ENCODE measurements at places on chromosomes 12 and 14. TPM values are rescaled to one million over a fixed set of nuclear protein-coding genes. Genes with fewer than 3 reads are reported as not detected.
A peak's percentile ranks its signal among the peaks of the same experiment; 100 is the strongest.

TRIM9 gene
- 1.1 TPM for polyA plus RNA-seq

ADAM21 gene
- 0.96 TPM for polyA plus RNA-seq

CACNA2D4 gene
- polyA plus RNA-seq: 1.3 TPM

AQP2 gene
- 0.17 TPM for polyA plus RNA-seq

RD3L gene
- polyA plus RNA-seq: 0.25 TPM

GPRC5A gene
- 13.9 TPM for polyA plus RNA-seq

DNA sequence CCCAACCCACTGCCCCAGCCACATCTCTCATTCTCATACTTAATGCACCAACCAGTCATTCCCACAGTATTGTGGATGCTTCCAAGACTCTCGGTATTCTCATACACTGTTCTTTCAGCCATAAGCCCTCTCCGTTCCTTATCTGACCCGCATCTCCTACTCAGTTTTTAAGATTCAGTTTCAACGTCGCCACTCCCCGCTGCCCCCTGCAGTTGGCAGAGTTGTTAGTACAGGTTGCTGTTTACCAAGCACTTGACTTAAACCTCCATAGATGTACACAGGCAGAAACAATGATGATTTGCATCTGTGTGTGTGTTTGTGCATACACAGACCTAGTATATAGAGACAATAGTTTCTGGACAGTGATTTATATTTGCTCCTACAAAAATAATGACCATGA, 40.2 kb downstream of the PAH start:
- DNase-seq: no peak

DNA sequence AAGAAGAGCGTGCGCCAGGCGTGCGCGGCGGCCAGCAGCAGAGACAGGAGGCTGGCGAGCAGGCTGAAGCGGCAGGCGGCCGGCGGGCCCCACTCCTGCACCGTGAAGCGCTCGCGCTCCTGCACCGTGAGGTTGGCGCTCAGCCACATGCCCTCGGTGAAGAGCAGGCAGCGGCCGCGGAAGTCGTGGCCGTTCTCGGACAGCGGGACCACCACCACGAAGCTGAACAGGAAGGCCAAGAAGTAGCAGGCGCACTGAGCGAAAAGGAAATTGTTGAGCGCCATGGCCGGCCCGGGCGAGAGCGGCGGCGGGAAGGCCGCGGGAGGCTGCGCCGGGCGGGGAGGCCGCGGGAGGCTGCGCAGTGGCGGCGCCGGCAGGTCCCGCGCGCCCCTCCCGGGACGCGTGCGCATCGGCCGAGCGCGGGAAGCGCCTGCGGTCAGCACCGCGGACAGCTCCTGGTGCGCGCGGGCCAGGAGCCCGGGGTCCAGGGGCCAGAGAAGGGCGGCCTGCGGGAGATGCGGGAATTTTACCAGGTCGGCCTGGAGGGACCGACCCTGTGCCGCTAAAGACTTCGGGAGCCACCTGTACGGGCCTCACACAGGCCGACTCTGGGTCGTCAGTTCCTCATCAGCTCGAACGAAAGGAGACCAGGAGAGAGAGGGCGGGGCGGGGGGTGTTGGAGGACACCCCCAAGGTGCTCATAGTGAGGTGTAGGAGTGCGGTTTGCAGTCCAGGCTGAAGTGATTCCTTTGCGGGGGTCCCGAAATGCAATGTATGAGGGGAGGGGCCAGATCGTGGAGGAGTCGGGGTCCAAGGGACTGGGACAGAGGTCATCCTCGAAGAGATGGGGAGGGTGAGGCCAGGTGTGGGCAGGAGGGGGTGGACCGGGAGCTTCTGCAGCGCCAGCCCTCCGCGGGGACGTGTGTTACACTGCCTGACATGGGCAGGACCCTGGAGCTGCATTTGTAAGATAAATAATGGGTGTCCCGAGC, at the start of gene TMEM179:
Gene TMEM179, minus strand, starts transcription at position 315 of the 992 bp plus-strand sequence. Its CDS starts 31 bp downstream, at position 284.
- peak; percentile 67 for DNase-seq

GRCh38 chr12:66725031-66725430, 46.2 kb upstream of the GRIP1 start:
- DNase-seq: no peak

DNA sequence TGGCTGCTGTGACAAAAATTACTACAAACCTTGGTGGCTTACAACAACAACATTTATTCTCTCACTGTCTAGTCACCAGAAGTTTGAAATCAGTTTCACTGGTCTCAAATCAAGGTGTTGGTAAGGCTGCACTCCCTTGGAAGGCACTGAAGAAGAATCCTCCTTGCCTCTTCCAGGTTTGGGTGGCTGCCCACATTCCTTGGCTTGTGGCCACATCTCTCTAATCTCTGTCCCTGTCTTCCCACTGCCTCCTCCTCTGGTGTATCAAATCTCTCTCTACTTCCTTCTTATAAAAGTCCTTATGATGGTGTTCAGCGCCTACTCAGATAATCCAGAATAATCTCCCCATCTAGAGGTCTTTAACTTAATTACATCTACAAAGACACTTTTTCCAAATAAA, 31.0 kb downstream of the PLCZ1 start:
- no peak for DNase-seq

DNA sequence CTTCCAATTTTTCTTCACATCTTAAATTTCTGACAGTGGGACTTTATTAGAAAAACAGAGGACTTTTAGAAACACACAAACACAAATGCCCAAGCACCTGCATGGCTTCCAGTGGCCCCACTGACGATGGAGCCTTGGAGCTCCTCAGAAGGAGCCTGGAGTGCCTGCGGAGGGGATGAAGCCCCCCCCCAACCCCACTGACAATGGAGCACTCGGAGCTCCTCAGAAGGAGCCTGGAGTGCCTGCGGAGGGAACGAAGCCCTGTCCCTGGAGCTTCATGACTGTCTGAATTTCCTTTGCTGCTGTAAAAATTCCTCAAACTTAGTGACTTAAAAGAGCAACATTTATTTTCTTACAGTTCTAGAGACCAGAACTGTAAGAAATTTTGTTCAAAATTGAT, 80.1 kb upstream of the VRK1 start:
- no peak for DNase-seq

DNA sequence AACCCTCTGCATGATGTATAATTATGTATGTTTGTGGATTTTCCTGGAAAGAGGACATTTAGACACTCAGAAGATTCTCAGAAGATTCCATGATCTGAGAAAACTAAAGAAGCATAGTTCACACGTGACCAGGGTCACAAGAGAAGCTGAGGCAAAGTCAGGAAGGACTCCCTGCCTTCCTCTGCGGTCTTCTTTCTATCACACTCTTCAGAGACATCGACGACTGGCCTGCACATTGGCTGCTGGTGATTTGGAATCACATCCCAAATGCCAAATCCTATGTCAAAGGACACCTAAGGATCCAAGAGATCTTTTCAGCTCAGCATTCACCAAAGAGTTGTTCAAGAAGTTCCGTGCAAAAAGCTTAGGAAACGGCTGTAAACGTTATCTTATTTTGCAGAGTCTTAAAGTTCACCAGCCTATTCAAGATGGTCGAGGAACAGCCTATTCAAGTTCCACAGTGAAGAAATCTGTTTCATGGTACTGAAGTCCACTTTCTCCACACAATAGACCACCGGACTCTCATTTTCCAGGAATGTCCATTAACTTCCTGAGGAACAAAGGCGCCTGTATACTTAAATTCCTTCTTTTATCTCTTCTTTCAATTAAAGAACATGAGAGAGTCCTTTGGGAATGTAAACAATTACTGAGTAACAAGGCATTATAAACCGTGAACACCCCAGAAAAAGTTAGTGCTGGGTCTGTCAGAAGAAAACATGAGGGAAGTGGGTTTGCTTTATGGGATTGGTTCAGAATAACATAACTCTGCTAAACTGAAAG, 42.1 kb downstream of the IGF1 start:
- no peak for DNase-seq

DNA sequence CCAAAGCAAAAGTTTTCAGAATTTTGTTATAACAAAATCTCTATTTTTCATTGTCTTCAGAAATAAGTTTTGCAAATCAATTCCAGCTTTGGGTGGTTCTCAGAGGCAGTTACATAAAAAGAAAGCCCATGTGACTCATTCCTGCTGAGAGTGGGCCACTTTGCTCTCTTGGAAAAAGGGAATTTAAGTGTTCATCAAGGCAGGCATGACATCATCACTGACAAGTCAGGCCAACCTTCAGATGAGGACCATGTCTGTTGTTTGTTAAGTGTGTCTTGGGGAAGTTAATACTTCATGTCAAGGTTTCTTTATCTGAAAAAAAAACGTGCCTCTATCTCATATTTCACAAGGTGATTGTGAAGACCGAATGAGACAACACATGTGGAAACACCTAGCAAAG, 519.8 kb upstream of the TMPO start:
- DNase-seq: no peak

DNA sequence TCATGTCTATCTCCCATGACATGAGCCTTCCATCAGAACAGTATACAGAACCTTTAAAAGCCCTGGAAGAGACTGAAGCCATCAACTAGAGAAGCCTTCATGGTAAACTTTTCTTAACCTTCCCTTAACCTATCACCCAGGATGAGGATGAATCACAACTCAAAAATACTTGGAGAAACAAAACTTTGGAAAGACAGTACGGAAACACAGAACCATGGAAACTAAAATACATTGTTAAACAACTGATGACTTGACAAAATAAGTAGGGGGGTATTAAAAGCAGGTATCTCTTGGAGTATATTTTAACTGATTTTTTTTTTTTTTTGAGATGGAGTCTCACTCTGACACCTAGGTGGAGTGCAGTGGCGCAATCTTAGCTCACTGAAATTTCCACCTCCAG, 8.7 kb downstream of the TM7SF3 start:
- no peak for DNase-seq

DNA sequence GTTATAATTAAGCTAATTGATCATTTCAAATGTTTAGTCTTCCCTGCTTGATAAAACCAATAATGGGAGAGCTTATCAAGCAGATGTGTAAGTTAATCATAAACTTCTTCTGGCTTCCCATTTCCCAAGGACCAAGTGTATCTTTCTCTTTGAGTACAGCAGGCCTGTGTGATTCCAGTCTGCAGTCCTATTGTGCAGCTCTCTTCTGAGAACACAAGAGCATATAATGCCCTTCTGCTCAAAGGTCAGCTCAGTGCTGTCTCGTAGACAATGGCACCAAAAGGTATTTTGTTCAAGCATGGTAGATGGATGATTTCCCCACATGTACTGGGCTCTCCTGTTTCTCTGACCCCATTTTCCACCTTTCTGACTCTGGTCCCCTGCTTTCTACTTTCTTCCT, 101.8 kb upstream of the DYRK2 start:
- DNase-seq: no peak

DNA sequence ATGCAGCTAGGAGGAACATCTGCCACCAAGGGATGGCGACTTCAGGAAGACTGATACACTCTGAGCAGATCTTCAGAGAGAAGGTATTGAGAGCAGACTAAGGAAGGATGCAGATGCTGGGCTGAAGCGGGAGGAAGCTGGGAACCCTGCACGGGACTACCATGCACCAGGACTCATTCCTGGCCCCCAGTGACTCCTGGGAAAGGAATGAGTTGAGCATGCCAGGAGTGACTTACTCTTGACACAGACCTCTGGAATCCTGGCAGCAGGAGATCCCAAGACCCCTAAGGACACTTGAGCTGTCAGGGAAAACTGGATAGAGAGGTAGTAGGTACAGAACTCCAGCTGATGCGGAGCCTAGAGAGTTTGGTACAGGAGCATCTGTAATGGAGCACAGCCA, 336.1 kb downstream of the RPS29 start:
- no peak for DNase-seq

GRCh38 chr12:118689793-118690192, 291.5 kb upstream of the SRRM4 start:
- DNase-seq: no peak

DNA sequence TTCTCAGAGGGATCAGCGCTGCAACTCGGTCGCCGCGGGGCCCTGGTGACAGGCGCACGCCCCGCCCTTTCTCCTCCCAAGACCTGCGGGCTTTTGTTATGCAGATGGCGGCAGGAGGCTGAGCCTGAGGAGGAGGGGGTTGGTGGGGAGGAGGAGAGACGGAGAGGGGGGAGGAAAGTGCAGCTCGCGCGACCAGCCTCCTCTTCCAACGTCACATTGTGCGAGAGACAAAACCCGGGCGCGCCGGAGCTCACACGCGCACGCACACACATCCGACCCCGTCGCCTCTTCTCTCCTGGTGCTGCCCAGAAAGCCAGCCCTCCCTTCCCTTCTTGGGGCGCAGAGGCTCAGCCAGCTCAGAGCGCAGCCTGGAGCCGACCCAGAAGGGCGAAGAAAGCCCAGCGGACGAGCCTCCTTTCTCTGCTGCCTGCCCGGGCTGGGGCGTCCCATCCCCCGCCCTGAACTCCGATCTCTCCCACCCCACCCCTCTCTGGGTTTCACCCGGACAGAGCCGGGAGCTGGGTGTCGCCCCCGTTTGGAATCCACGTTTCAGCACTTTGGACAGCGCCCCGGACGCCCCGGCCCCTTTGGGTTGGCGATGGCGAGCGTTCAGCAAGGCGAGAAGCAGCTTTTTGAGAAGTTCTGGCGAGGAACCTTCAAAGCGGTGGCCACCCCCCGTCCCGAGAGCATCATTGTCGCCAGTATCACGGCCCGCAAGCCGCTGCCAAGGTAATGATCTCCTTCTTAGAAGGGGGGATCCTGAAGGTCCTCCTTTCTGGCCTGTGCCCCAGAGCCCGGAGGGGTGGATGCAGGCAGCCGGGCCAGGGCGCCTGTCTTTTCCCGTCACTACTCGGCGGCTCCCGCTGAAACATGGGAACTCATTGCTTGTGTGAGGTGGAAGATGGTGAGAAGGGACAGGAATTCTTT, at the start of gene SRRM4:
Gene SRRM4, plus strand, starts transcription at position 257 of the 927 bp plus-strand sequence. Its CDS starts 342 bp downstream, at position 599.
- peak; percentile 17 for DNase-seq

DNA sequence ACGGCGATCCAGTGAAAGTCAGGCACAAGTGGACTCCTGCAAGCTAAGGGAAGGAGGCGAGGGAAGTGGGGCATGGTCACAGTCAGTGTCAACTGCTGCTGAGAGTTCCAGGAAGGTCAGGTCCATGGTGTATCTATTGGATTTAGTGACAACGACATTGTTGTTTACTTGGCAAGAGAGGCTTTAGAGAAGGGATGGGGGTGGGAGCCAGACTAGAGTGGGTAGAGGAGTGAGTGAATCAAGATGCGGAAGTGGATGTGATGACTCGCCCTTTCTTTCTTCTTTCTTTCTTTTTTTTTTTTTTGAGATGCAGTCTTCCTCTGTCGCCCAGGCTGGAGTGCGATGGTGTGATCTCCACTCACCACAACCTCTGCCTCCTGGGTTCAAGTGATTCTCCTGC, 12.5 kb downstream of the P2RX7 start:
- no peak for DNase-seq

DNA sequence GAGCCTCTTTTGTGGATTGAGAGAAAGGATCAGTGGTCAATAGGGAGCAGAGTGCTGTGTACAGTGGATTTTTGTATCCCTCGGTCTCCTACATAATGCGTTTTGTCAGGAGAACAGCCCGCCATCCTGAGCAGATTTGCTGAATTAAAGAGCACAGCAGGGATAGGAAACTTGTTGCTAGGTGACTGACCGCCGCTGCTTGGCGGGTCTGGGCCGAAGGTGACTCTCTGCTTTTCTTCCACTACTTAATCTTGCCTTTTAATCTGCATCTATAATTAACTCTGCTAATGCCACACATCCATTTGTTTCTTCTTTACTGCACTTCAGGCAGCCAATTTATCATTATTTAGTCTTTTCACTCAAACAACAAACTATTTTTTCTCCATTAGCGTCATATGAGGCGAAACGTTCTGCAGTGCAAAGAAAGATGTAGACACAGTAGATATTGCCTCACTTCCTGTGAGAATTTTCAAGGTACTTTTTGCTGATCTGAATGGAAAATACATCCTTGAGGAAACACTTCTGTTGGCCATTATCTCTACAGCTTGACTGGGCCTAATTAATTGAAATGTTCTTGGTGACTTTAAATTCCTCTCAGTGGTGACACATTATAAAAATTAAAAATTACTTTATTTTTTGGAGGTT, 108.0 kb downstream of the PPM1A start:
- no peak for DNase-seq

Data from right lung (tissue), 10 donors.